Fibroblast of skin of left quadriceps (primary cell): ENCODE measurements at places on chromosomes 3 and 15.
A peak's percentile ranks its signal among the peaks of the same experiment; 100 is the strongest.

DNA sequence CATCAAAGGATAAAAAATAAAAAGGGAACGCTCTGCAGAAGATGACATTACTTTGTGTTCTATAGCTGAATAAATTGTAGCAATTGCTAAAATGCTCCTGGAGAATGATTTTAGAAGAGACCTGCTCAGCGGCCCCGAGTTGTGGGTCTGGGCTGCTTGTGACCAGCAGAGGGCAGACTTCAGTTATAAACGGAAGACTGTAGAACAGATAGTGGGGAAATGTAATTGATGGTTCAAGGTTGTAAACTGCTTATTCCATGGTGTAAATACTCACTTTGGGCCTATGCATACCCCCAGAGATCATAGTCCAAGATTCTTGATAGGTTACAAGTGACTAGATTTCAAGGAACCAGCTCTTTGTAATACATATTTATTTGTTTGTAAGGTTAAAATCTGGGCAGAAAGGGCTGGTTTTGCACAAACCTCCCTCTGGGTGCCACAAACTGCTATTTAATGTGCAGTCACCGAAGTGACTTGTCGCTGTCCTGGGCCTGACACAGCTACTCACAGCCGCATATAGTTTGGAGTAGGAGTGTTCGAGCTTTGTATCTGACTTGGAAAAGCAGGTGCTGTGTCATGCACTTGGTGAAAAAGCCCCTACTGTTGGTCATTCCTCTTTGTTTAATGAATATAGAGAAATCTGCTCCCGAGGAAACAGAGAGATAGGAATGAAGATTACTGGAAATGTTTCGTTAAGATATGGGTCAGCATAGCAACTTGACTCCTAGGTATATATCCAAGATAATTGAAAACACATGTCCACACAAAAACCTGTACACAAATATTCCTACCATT is 34.7 kb upstream of the NDUFB4 start:
- DNase-seq: peak; percentile 36

DNA sequence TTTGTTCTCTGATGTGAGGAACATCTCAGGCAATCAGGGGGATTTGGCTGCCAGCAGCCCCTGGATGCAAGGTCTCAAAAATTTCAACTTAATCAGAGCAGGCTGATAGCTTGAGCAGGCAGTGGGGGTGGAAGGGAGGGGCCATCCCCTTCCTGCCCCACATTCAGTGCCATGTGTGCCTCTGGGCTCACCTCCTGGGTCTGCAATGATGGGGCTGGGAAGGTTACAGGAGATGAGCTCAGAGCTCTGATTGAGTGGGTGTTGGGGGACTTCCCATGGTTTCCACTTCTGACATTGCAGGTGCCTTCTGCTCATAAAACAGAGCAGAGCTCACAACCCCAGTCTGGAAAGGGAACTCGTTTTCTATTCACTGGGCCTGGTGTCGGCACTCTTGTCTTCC is 37.0 kb downstream of the PARP16 start:
- DNase-seq: no peak

- no peak for DNase-seq
Observed at GRCh38 chr3:9915254-9916141, 1.4 kb upstream of the IL17RC start.

DNA sequence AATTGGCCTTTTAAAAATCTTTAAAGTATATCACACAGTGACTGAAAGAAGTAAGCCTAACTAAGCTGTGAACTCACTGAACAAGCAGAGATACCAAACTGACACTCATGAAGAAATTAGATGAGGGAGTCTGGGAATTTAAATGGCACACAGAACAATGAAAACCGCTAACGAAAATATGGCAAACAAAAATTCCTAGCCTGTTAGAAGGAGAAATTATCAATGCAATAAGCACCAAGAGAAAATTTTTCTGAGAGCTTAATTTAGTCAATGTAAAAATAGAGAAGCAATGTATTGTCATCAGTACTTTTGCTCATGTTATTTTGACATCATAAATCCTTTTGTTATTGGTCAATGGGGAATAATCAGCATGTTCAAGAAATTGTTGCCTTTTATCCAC is 291.1 kb upstream of the PDZRN3 start:
- no peak for DNase-seq

DNA sequence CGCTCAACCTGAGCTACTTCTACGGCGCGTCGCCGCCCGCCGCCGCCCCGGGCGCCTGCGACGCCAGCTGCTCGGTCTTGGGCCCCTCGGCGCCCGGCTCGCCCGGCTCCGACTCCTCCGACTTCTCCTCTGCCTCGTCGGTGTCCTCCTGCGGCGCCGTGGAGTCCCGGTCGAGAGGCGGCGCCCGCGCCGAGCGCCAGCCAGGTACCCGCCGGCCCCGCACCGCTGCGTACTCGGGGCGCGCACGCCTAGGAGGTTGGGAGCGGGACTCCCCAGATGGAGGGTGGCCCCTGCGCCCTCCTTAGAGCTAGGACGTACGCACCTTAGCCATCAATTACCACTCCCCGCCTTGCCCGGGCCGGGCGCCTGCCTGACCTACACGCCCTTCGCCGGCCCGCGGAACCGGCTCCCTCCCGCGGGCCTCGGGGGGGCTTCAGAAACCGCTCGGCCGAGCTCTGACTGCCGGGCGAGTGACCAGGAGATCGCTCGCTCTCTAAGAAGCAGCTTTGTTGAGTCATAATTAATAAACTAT is 466 bp downstream of the NFKBIZ start:
- no peak for DNase-seq

- no peak for DNase-seq
Observed at GRCh38 chr3:66744521-66744920, 243.7 kb upstream of the LRIG1 start.

GRCh38 chr3:144364737-144365136 is 393.1 kb downstream of the DIPK2A start:
- DNase-seq: no peak

GRCh38 chr3:73280746-73281145 is 219.3 kb downstream of the EBLN2 start:
- DNase-seq: no peak

DNA sequence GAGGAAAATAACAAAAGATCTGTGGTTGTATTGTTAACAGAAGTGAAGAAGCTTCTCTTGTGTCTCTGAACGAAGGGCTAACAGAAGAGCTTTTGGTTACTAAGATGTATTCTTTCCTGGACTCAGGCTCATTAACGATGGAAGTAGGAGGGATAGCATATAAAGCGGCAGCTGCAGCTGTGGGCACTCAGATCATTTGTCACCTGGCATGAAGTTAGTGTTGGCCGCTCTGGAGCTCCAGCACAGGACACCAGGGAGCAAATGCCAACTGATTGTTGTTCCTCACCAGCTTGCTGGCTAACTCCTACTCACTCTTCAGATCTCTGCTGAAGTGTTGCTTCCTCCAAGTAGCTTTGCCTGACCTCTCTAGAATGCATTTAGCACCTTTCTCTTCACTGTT is 15.5 kb upstream of the SLITRK3 start:
- no peak for DNase-seq

GRCh38 chr3:159804726-159805410 is 183.8 kb upstream of the IL12A start:
- DNase-seq: peak; percentile 76

- DNase-seq: no peak
Observed at GRCh38 chr3:106294121-106294520, 425.3 kb upstream of the CBLB start.

DNA sequence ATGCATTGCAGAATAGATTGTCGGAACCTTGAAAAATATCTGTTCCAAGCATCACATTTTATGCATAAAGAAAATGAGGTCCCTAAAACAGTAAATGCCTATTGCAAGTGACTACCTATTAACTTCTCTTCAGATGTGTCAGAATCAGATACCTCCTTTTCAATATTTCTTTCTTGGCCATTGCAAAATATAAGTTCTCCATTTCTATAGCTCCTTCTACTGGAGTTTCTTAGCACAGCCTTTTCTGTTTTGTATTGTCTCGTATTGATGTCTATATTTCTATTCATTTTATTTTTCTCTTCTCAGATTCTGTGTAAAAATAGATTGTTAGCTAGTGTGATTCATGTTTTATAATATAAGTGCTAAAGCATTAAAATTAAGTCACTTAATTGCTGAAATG is 63.4 kb downstream of the PPARG start:
- DNase-seq: no peak

- no peak for DNase-seq
Observed at GRCh38 chr3:155815030-155815545, 9.0 kb upstream of the C3orf33 start.

DNA sequence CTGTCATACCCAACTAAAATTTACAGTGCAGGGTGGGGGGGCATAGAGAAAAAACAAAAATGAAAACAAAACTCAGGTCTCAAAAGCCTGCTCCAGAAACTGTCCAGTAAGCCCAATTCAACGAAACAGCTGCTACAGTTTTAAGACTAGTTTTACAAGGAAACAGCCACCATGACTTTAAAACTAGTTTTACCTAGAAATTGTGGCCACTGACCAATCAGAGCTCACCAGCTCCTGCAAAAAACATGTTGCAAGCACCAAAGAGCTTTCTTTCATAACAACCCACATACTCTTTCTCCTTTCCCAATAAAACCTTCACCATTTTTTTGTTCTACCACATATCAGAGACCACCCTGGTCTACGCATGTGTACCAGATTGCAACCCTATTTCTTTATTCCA is 7.3 kb upstream of the CFAP91 start:
- no peak for DNase-seq
